ENCODE measurements at places on chromosomes 2 and 18. TPM values are rescaled to one million over a fixed set of nuclear protein-coding genes. Genes with fewer than 3 reads are reported as not detected.

The FSHR gene
- total RNA-seq, result not detected

The SIX3 gene
- total RNA-seq, result not detected

The HOXD4 gene
- under 0.01 TPM for total RNA-seq

The SPATS2L gene
- total RNA-seq, result 89.2 TPM

The EPAS1 gene
- 52.9 TPM for total RNA-seq

The CPO gene
- 0.34 TPM for total RNA-seq

The SEPTIN2 gene
- total RNA-seq, result 343 TPM

Data from melanocyte of skin (primary cell).